ENCODE measurements at places on chromosomes 13 and 19.

DNA sequence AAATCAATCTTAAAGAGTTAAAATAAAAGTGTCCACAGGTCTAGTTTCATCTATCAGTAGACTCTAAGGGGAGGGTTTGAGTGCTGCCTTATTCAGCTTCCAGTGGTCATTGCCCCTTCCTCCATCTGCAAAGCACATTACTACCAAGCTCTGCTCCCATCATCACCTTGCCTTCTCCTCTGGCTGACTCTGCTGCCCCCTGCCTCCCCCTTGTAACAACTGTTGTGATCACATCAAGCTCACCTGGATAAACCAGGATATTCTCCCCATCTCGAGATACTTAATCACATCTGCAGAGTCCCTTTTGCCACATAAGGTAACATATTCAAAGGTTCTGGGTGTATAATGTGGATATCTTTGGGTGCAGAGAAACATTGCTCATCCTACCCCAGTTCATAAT is 43.3 kb upstream of the GPC6 start:
- no peak for DNase-seq

GRCh38 chr19:33685541-33685940 is 63.8 kb downstream of the CHST8 start:
- DNase-seq: no peak

GRCh38 chr13:44932171-44932849 is 57.0 kb downstream of the NUFIP1 start:
- DNase-seq: no peak

GRCh38 chr13:100535426-100536135 is 53.0 kb downstream of the GGACT start:
- DNase-seq: no peak

GRCh38 chr13:27005976-27006518 is 165.6 kb downstream of the USP12 start:
- no peak for DNase-seq

- no peak for DNase-seq
Measured at GRCh38 chr13:106609116-106609515, 41.2 kb upstream of the ARGLU1 start.

- DNase-seq: no peak
Measured at GRCh38 chr13:59673286-59673685, 490.4 kb downstream of the DIAPH3 start.

DNA sequence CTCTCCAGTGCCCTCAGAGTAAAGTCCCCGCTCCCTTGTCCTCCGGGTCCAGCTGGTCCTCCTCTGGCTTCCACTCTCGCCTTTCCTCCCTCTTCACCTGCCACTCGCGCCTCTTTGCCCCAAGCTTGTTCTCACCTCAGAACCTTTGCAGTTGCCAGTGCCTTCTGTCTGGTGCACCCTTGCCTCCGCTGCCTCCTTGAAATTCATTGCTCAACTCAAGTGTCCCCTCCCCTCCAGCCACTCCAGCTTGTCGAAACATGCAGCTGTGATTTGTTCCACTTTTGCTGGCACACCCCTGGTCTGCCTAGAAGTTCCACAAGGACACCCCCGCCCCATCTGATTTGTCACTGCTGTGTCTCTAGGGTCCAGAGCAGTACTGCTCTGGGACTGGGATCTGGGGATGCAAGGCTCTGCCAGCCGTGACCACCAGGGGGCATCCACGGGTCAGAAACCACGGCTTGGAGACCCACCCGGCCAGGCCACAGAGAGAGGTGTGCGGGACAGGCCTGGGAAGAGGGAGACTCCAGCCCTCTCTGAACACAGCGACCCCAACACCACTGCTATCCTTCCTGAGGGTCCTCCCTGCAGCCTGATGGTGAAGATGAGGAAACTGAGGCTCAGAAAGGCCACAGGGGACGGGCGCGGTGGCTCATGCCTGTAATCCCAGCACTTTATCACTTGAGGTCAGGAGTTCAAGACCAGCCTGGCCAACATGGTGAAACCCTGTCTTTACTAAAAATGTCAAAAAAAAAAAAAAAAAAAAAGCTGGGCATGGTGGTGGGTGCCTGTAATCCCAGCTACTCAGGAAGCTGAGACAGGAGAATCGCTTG is 49.9 kb downstream of the AP1M1 start:
- peak; percentile 84 for DNase-seq

DNA sequence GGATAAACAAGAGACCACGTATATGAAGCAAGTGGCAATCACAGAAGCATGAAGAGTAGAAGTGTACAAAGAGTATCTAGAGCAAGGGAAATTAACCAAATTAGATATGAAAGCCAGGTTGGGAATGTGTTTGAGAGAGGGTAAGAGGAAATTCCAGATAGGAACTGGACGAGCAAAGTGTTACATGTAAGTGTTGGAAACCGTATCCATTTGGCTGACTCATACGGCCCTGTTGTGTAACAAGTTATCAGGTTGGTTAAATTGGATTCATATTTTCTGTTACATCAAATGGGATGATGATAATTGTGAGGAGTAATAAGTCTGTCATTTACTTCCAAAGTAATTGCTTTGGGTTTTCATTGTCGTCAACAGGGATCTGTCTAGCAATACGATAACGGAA is 46.7 kb downstream of the RXFP2 start:
- no peak for DNase-seq

DNA sequence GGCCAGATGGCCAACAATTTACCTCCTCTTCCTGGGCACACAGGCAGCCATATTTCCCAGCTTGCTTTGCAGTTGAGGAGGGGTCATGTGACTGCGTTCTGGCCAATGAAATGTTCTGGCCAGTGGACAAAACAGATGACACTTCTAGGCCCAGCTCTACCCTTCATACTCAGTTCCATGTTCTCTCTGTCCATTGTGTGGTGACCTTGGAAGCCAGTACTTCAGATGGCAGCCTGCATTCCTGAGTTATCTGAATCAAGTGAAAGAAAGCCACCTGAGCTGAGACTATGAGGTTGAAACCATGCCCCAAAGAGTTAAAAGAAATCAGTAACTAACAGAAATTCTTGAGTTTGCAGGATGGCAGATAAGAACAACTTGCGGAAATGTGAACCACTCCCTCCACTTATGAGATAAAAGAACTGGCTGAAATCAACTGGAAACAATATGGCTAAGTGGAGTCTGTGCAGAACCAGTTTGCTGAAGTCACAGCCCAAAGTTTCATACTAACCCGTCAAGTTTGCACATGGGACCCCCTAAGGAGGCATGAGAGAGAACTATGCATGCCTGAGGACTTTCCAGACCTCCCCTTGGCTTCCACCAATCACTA is 8.1 kb downstream of the FAM187B start:
- DNase-seq: no peak

DNA sequence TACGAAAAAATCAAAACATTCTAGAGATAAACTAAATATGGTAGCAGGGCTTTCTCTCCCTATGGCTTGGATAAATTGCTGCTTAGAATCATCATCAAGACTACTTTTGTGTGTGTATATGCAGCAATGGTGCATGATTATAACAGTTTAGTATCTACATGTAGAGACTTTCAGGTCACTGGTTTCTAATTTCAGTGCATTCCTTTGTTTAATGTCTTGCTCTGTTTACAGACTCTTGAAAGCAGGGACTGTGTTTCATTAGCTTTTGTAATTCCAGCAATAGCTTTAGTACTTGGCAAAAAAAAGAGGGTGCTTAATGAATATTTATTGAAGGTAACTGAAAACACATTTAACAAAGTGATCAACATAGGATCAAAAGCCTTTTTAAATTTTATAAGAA is 420.7 kb downstream of the PCDH9 start:
- DNase-seq: no peak

DNA sequence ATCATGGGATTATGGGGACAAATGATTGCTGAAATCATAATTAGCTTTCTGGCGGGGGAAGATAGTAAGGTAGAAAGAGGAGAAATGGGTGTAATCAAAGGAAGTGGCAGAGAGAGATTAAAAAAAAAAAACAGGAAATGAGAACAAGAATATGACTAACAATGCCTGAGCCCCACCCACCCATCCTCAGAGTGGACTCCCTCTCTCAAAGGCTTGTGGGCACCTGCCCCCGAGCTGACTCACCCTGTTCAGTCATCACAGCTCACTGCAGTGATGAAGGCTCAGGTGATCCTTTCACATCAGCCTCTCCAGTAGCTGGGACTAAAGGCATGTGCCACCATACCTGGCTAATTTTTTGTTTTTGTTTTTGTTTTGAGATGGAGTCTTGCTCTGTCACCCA is 26.4 kb upstream of the TPT1 start:
- DNase-seq: peak; percentile 95

DNA sequence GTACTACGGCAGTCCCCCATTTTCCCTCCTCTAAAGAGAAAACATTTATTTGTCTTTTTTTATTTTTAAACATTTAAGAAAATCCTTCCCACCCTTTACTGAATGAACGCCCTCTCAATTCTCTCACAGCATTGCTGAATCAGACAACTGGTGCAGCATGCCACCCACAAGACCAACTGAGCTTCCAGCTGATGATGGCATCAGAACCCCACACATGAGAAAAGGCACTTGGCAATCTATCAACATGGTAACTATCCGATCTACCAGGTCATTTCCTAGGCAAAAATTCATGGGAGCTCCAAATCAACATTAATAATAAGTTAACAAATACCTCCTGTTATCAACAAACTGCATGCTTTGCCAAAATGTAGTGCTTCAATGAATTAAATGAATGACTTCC is 43.1 kb downstream of the LHFPL6 start:
- DNase-seq: no peak

GRCh38 chr19:13210941-13211340 is 60.7 kb downstream of the IER2 start:
- no peak for DNase-seq

DNA sequence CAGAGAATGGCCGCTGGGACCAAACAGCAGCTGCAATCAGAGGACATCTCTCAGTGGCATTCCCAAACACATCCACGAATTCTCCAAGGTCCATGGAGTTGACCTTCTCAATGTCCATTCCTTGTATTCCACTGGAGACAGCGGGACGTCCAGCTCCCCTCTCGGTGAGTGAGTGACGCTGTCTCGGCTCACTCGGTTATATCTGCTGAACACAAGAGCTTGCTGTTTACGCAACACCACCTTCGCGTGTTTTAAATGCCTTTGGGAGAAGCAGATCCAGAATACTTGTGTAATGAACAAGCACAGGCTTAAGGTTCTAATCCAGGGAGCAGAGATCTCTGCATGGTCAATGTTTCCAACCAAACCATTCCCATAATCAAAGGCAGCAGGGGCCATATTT is at the start of gene URAD:
URAD (minus strand) TSS at position 174 of the 400 bp plus-strand sequence; CDS start at position 118, 56 bp downstream.
- no peak for DNase-seq

GRCh38 chr13:54379461-54379860 is 1350.8 kb downstream of the OLFM4 start:
- no peak for DNase-seq

DNA sequence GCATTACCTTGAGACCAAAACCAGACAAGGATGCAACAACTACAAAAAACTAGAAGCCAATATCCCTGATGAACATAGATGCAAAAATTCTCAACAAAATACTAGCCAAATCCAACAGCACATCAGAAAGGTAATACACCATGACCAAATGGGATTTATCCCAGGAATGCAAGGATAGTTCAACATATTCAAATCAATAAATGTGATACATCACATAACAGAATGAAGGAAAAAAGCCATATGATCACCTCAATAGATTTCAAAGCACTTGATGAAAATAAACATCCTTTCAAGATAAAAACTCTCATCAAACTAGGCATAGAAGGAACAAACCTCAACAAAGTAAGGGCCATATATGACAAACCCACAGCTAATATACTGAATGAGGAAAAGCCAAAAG is 10.2 kb upstream of the ZNF546 start:
- DNase-seq: no peak

- DNase-seq: peak; percentile 61
Measured at GRCh38 chr19:2051773-2052704, 995 bp upstream of the MKNK2 start.

DNA sequence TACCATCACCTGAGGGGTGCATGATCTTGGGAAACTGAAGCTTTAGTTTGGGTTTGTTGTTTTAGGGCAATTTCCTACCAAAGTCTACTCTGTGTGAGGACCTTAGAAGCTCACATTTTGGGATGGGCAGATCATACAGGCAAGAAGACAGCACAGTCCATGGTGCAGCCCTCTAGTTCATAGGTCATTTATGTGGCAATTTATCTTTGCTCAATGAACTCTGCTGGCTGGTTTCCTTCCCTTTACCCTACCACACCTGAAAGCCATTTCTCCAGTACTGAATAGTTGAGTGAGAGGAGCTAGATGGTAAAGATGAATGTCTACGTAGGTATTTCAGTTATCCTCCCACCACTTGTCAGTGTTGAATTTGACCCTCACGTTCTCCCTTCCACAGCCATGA is 87.5 kb upstream of the KLF12 start:
- no peak for DNase-seq

- DNase-seq: no peak
Measured at GRCh38 chr19:34497112-34497805, 15.7 kb downstream of the WTIP start.

DNA sequence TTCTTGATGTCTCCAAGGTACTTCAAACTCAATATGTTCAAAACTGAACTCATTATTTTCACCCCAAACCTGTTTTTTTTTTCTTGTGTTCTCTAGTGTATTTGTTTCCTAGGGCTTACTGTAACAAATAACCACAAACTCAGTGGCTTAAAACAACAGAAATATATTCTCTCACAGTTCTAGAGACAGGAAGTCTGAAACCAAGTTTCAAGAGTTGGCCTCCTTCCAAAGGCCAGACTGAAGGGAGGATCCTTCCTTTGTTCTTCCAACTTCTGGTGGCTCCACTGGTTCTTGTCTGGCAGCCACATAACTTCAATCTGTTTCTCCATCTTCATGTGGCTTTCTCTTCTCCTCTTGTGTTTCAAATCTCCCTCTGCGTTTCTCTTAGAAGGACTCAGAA is 62.0 kb upstream of the PDCD5 start:
- peak; percentile 7 for DNase-seq

DNA sequence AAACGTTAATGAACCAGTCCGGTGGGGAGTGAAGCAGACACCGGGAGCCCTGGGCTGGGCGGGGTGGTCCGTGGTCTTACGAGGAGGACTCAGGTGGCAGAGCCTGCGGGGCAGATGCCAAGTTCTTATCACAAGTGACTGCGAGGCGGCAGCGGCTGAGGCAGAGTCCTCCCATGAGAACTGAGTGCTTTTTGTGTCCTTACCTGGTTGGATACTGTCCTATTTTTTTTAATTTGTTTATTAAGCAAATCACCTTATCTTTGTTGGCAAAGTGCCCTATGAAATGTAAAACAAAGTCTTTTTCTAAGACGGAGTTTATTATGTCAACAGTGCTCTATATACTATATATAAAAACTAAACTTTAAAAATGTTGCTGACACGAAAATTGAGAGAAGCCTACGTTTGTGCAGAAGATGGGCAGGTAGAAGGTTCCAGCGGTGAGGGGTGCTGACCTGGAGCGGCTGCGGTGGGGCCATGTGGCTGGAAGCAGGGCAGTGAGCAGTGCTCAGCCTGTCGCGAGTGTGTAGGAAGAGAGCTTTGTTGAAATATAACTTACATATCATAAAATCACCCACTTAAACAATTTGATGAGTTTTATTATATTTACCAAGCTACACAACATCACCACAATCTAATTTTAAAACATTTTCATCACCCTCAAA is 82.2 kb downstream of the ATP11A start:
- DNase-seq: no peak

GRCh38 chr13:70703755-70704154 is 595.5 kb upstream of the KLHL1 start:
- DNase-seq: no peak
